ENCODE measurements at places on chromosomes 13 and 19. TPM values are rescaled to one million over a fixed set of nuclear protein-coding genes. Genes with fewer than 3 reads are reported as not detected.
A peak's percentile ranks its signal among the peaks of the same experiment; 100 is the strongest.

GRCh38 chr19:40424637-40425449 is 949 bp downstream of the SERTAD1 start:
- H3K4me1 ChIP-seq, result peaks cover 16% of the 10 kb centered on the region
- peak overlapping the region; percentile 97 for H3K27ac ChIP-seq

GRCh38 chr13:33665626-33666175 is 152.2 kb upstream of the RFC3 start:
- H3K27me3 ChIP-seq, result no peaks in the 10 kb centered on the region
- no peaks in the 10 kb centered on the region for H3K36me3 ChIP-seq
- H3K27ac ChIP-seq, result no peak overlapping the region
- H3K4me3 ChIP-seq, result no peak overlapping the region
- DNase-seq, result no peak

The SCEL gene
- total RNA-seq, result not detected

The SMIM44 gene
- total RNA-seq, result not detected
